ENCODE measurements at places on chromosomes 4 and X.

DNA sequence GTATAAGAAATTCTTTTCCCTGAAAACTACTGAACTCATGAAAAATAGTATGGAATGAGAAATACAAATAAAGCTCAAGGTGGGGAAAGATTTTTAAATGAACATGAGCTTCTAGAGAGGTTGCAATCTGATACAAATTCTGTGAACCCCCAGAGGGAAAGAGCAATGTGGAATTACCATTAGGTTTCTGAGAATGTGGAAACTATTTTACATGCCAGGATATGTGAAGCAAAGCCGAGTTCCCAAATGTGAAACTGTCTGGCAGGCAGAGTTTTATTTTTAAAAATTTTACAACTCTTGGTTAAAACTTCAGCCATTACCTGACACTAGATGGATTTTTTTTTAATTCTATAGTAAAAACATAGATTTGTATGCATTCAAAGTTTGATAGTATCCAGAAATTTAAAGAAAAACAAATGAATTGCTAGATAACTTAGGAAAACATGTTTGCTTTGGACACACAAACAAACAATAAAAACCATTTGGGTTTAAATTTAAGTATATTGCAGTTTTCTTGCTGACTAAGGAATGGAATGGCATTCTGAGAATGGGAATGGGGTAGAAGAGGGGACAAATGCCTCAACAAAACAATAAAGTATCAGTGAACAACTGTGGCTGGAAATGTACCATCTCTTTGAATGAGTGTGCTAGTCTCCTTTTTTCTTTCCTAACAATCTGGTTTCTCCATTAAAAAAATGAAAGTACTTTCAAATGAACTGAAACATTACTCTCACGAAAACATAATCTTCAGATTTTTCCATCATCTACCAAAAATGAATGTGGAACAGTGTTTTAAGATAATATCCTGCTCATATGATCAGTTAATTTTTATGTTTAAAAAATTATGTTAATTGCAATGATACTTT is 99.6 kb downstream of the PCDH18 start:
- DNase-seq, result no peak

- no peak for DNase-seq
Measured at GRCh38 chr4:72365981-72366380, 203.0 kb downstream of the ADAMTS3 start.

DNA sequence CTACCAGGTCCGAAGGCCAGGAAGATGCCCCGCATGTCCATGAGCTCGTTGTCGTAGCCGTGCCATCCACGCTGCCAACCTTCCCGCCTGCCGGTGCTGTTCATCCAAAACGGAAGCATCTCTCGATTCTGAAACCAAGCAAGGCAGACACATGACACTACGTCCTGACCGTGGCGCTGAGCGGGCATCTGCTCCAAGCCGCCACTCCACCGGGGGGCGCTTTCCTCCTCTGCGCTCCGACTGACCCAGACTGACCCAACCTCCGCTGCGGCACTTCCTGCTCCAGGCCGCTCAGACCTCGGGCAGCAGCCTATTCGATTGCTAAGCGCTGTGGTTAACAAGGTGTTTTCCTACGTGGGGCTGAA is 120.5 kb downstream of the ENPP6 start:
- peak; percentile 14 for DNase-seq

DNA sequence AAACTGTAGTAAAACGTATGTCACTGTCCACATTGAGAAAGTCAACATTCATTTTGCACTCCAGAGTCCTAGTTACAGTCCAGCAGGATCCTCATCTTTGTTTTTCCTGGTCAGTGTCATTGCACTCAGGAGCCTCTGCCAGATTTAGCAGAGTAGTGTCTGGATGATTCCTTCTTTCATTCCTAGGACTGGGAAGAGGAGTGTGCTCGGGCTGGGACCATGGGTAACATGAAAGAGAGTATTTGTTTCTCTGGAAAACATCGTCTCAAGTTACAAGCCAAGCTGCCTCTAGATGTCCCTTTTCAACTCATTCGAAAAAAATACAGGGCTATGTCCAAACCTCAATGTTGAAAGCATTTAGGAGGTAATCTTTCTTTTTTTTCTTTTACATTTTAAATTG is 69.9 kb upstream of the TNIP3 start:
- no peak for DNase-seq

DNA sequence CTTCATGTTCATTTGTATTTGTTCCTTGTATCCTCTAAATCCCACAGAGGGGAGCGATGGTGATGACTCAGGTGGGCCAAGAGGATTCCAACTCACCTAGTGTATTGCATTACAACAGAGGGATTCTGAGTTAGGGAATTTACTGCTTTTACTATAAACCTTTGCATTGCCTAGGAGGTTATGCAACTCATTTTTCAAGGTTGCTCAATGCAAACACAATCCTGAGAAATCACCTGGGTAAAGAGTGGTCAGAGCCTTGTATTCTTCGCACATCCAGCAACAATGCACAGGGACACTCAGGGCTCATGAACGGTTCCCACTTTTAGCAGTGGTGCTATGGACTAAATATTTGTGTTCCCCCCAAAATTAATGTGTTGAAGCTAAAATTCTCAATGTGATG is 28.6 kb upstream of the LSM6 start:
- no peak for DNase-seq

Data from stimulated activated CD4-positive, alpha-beta T cell treated with anti-CD3 and anti-CD28 coated beads, Interleukin-1b, Interleukin-23, amount 100 ng/mL, for 24 hours (primary cell).